ENCODE measurements at places on chromosomes 3 and 15.

DNA sequence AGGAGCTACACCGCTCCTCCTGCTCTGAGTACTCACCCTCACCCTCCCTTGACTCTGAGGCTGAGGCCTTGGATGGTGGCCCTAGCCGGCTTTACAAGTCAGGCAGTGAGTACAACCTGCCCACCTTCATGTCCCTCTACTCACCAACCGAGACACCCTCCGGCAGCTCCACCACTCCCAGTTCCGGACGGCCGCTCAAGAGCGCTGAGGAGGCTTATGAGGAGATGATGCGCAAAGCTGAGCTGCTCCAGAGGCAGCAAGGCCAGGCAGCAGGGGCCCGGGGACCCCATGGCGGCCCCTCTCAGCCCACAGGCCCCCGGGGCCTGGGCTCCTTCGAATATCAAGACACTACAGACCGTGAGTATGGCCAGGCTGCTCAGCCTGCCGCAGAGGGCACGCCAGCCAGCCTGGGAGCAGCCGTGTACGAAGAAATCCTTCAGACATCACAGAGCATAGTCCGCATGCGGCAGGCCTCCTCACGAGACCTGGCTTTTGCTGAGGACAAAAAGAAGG, 21.2 kb upstream of the APEH start:
- no peak for DNase-seq

GRCh38 chr3:150352931-150353330, 55.2 kb upstream of the TSC22D2 start:
- DNase-seq: no peak

- no peak for DNase-seq
Observed at GRCh38 chr3:29494305-29495036, 213.6 kb downstream of the RBMS3 start.

DNA sequence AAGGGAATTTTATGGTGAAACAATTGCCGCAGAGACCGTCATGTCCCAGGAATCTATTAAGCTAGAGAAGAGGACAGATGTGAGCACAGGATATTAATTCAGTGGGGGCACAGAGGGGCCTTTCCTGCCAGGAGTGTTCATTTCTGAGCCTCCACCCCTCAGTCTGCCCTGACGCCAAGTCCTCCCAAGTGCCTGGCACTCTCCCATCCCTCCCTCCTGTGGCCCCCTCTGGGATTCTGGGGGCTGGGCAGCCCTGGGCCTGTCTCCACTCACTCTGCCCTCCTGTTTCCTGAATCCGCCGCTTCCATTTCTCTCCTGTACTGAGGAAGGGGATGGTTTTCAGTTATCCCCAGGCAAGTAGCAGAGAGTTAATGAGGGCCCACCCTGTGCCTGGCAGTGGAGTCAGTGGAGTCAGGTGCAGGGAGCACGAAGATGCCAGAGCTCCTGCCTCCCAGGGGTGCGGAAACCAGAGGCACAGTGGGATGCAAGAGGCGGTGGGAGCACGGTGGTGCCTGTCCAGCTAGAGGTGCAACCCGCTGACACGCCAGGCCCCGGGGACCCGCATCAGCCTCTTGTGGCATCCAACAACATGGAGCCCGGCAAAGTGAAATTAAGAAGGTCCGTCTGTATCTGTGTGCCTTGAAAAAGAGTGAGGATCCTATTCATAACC, 212.5 kb downstream of the XXYLT1 start:
- no peak for DNase-seq

DNA sequence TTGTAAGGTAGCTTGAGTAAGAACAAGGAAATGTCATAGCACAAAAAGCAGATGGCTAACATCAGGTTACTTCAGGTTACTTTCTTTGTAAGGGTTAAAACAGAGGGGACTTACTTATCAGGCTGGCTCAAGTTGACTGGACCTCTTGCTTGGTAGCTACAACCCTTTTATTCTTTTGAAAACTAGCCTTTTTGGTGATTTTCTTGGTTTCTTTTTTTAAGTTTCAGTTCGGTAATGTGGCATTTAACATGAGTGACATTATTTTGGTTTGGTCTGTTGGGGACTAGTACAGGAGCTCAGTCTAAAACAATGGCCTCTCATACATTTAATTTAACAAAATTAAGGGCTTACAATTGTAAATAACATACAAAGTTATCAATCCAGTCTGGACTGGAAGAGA, 621.4 kb downstream of the OTOL1 start:
- no peak for DNase-seq

DNA sequence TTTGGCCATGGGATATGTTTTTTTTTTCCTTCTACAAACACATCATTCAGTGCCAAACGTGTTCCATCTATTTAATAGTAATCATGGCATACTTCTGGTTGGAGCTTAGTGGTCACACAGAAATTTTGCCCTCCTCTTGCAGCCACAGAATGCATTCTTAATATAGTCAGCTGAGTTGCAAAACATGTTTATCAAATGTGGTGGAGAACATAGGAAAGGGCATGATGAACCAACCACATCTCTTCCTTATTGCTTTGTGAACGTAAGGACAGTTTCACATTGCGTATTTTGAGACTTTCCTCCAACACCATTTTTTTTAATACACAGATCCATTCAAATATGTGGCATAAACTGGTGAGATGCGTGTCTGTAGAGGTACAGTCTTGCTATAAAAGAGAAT, 106.8 kb downstream of the BBX start:
- no peak for DNase-seq

- no peak for DNase-seq
Observed at GRCh38 chr3:187706971-187707370, 4.6 kb upstream of the RTP2 start.

DNA sequence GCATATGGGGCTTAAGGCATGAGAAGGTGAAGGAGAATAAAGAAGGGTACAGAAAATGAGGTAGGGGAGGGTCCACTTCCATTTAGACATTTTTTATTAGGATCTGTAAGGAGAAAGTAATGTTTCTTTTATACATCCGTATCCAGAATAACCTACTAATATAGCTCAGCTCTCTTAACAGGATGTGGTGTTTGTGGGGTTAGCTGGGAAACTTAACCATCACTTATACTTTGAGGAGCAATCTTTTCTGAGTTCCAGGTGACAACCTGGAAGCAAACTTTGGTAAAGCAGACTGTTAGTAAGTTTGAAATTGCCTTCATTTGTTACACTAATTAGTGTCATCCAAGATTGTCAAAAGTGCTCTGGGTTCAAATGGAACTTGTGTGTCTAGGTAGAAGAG, 36.6 kb downstream of the BUB1B start:
- DNase-seq: no peak

- DNase-seq: no peak
Observed at GRCh38 chr3:62987721-62988120, 112.5 kb upstream of the CADPS start.

- DNase-seq: no peak
Observed at GRCh38 chr3:123378409-123378915, 70.4 kb downstream of the ADCY5 start.

- no peak for DNase-seq
Observed at GRCh38 chr15:74300057-74300795, 64.1 kb downstream of the CCDC33 start.

- DNase-seq: no peak
Observed at GRCh38 chr3:174907027-174907426, 47.9 kb downstream of the NAALADL2 start.

- no peak for DNase-seq
Observed at GRCh38 chr3:158935846-158936245, 134.0 kb downstream of the MFSD1 start.

GRCh38 chr3:46351646-46352045, 2.3 kb upstream of the CCR2 start:
- no peak for DNase-seq

All from brain pericyte (primary cell).